ENCODE measurements at places on chromosomes 2 and 18. TPM values are rescaled to one million over a fixed set of nuclear protein-coding genes. Genes with fewer than 3 reads are reported as not detected.

The DPYSL5 gene
- total RNA-seq: not detected

The ALK gene
- total RNA-seq: not detected

The OTOS gene
- total RNA-seq: not detected

The VWA3B gene
- not detected for total RNA-seq

The CDH20 gene
- not detected for total RNA-seq

The CKAP2L gene
- total RNA-seq: 17.9 TPM

The ANKRD30B gene
- total RNA-seq: not detected
